ENCODE measurements at places on chromosomes 4 and X. TPM values are rescaled to one million over a fixed set of nuclear protein-coding genes. Genes with fewer than 3 reads are reported as not detected.

AMOT gene
- 8.6 TPM for polyA plus RNA-seq

NPY2R gene
- polyA plus RNA-seq: 0.20 TPM

ADH1B gene
- polyA plus RNA-seq: 1.1 TPM

GLRA2 gene
- polyA plus RNA-seq: 0.27 TPM

SULT1E1 gene
- polyA plus RNA-seq: not detected

CFAP299 gene
- not detected for polyA plus RNA-seq

ETDB gene
- polyA plus RNA-seq: not detected

CMC4 gene
- polyA plus RNA-seq: 22.3 TPM

UCHL1 gene
- 2,034 TPM for polyA plus RNA-seq

NPNT gene
- 5.9 TPM for polyA plus RNA-seq

STPG2 gene
- not detected for polyA plus RNA-seq

FMR1NB gene
- not detected for polyA plus RNA-seq

NWD2 gene
- 0.20 TPM for polyA plus RNA-seq

BLOC1S4 gene
- 11.0 TPM for polyA plus RNA-seq

SUPT20HL2 gene
- not detected for polyA plus RNA-seq

F9 gene
- polyA plus RNA-seq: not detected

YIPF7 gene
- polyA plus RNA-seq: not detected

TMEM187 gene
- 11.9 TPM for polyA plus RNA-seq

ANKRD50 gene
- 7.0 TPM for polyA plus RNA-seq

ARHGAP6 gene
- 0.44 TPM for polyA plus RNA-seq

SPANXD gene
- not detected for polyA plus RNA-seq

LNX1 gene
- 6.6 TPM for polyA plus RNA-seq

DDX53 gene
- polyA plus RNA-seq: not detected

GYPA gene
- polyA plus RNA-seq: not detected

MAOA gene
- polyA plus RNA-seq: 11.3 TPM

MAOB gene
- polyA plus RNA-seq: 36.4 TPM
